ENCODE measurements at places on chromosomes 2 and 18. TPM values are rescaled to one million over a fixed set of nuclear protein-coding genes. Genes with fewer than 3 reads are reported as not detected.
A peak's percentile ranks its signal among the peaks of the same experiment; 100 is the strongest.

LOXHD1 gene
- 0.76 TPM for total RNA-seq

ERICH2 gene
- 3.3 TPM for total RNA-seq

LCT gene
- 0.09 TPM for total RNA-seq

AMER3 gene
- not detected for total RNA-seq

ABHD3 gene
- total RNA-seq: 29.0 TPM

ZSWIM2 gene
- not detected for total RNA-seq

TMEM182 gene
- 3.4 TPM for total RNA-seq

DNA sequence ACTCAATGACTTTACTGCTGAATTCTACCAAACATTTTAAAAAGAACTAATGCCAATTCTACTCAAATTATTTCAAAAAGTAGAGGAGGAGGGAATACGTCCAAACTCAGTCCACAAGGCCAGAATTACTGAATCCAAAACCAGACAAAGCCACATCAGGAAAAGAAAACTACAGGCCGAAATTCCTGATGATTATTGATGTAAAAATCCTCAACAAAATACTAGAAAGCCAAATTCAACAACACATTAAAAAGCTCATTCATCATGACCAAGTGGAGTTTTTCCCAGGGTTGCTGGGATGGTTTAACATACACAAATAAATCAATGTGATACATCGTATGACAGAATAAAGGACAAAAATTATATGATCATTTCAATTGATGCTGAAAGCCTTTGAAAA lies 103.9 kb upstream of the UBE2E3 start:
- no peaks in the 10 kb centered on the region for H3K27me3 ChIP-seq
- H3K4me1 ChIP-seq: no peaks in the 10 kb centered on the region
- DNase-seq: no peak
- no peaks in the 10 kb centered on the region for H3K36me3 ChIP-seq
- no peak overlapping the region for H3K27ac ChIP-seq
- no peak overlapping the region for H3K4me3 ChIP-seq

DNA sequence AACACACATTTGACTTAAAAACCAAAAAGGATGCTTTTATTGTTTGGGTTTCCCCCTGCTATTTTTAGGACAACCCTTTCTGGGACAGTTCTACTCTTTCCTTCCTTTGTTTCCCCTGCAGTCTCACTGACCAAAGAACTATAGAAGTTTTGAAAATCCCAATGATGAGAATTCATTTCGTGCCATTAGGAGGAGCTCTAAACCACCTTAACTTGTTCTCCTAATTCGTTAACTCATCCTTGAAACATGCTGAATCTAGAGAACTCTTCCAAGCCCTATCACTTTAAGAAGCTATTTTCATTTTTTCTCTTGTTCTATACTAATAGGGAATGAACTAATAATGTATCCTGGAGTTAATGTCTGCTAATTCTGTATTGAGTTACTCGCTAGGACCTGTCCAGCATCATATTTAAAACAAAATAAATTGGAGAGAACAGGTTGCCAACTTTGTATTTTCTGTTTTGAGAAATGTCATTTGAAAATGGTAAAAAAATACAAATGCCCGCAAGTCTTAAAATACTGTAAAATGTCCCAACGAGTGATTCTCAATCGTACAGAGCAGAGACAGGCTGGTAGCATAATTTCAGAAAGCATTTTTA lies 62.9 kb downstream of the AFTPH start:
- H3K36me3 ChIP-seq: peaks cover 57% of the 10 kb centered on the region
- H3K4me1 ChIP-seq: peaks cover 15% of the 10 kb centered on the region
- H3K27me3 ChIP-seq: no peaks in the 10 kb centered on the region
- no peak overlapping the region for H3K27ac ChIP-seq
- peak; percentile 45 for DNase-seq
- H3K4me3 ChIP-seq: no peak overlapping the region

- no peaks in the 10 kb centered on the region for H3K36me3 ChIP-seq
- no peaks in the 10 kb centered on the region for H3K4me1 ChIP-seq
- no peak overlapping the region for H3K27ac ChIP-seq
- H3K4me3 ChIP-seq: no peak overlapping the region
- no peaks in the 10 kb centered on the region for H3K27me3 ChIP-seq
These were observed 537.5 kb downstream of the MBD2 start for GRCh38 chr18:53686965-53687364.

DNA sequence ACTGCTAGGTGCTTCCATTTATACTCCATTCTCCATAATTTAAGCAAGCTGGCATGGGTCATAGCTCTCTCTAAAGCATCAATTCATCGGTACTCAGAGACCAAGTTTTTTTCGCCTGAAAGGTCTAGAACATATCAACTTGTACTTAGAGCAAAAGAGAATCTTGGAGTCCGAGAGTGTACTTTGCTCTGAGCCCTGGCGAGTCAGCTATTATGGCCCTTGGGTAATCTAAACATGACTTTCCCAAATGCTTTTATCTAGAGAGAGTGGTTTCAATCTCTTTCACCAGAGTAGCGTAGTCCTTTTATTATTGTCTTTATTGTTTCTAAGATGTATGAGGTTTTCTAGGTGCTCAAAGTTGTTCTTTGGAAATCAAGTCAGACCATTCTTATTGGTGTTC lies 34.4 kb downstream of the MAIP1 start:
- no peak overlapping the region for H3K4me3 ChIP-seq
- DNase-seq: no peak
- no peaks in the 10 kb centered on the region for H3K4me1 ChIP-seq
- H3K27ac ChIP-seq: no peak overlapping the region

DNA sequence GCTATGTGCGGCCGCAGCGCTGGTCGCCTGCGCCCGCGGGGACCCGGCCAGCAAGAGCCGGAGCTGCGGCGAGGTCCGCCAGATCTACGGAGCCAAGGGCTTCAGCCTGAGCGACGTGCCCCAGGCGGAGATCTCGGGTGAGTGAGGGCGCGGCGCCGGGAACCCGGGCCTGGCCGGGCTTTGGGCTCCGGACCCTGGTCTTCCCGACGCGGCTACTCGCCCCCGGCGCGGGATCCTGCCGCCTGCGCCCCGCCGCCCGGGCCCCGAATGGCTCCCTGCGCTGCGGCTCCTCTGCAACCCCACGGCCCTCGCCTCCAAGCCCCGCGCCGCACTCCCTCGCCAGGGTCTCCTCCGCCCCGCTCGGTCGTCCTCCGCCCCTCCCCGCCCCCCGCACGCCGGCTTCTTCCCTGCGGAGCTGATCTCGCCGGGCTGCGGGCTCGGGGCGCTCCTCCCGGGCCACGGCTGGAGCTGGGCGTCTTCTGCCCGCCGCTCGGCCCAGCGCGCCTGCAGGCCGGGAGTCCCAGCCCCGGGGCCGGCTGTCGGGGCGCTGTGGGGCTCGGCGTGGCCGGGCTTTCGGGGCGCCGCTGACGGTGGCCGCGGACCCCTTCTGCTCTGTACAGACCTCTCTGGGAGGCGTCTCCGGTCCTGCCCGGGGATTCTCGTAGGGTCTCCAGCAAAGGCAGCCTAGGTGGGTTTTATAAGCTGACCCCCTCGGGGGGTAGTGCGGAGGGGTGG lies 652 bp downstream of the GPC1 start:
- peaks cover 3% of the 10 kb centered on the region for H3K27me3 ChIP-seq
- peak overlapping the region; percentile 59 for H3K4me3 ChIP-seq
- H3K27ac ChIP-seq: peak overlapping the region; percentile 57
- DNase-seq: no peak
- H3K36me3 ChIP-seq: no peaks in the 10 kb centered on the region
- peaks cover 21% of the 10 kb centered on the region for H3K4me1 ChIP-seq

DNA sequence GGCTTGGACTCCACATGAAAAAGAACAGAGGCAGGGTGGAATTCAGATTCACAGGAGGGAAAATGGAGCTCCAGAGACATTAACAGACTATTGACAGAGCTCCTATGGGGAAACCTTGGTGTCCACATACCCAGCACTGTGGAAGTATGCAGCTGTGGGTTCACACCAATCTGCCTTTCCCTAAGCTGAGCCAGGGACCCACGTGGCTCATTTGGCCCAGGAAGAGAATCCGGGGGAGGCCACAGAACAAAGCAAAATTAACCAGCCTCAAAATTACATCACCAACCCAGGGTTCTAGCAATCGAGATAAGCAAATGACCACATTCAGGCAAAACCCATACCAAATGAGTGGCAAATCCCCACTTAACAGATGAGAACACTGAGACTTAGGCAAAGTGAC lies 105.8 kb upstream of the TWIST2 start:
- no peaks in the 10 kb centered on the region for H3K36me3 ChIP-seq
- H3K27me3 ChIP-seq: no peaks in the 10 kb centered on the region
- no peak overlapping the region for H3K27ac ChIP-seq
- no peak overlapping the region for H3K4me3 ChIP-seq

DNA sequence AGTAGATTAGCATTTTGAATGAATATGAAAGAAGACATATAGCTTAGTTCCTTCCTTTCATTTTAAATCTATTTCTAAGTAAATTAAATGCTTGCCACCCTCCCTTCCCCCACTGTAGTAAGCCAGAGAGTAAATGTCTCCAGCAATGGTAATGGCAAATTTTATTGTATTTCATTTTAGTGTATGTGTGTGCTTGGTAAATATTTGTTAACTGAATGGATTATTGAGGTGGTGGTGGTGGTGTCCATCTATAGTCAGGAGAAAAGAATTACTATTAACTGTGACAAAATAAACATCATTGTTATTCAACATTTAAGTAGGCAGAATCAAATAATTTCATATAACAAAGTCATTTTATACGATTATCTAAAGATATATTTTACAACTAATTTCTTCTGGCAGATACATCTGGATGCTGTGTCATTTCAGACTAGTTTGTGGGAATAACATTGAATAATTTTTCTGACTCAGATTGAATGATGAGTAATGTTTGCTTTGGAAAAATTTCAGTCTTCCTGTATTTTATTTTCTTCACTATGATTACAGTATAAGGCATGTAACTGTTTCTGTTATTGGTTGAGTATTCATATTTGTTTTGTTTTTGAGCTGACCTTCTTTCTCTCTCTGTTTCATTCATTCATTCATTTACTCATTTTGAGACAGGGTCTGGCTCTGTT lies 18.3 kb downstream of the ASXL3 start:
- H3K36me3 ChIP-seq: no peaks in the 10 kb centered on the region
- no peak overlapping the region for H3K27ac ChIP-seq

DNA sequence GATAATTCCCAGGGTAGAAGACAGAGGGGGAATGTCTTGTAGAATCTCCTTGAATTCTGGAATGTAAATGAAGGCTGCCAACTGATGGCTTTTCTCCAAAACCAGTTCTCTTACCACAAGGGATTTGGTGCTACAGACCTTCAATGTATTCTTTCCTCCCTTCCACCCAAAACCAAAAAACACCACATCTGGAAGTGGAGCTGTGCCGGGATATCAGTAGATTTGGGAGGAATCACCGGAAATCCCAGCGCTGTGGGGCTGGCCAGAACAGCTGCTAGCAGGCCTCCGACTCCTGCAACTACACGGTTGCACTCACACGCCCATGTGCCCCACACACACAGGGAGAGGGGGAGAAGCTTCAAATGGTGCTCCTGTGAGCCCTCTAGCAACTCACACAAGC lies 45.7 kb downstream of the RPL31 start:
- H3K4me3 ChIP-seq: no peak overlapping the region
- peaks cover 4% of the 10 kb centered on the region for H3K4me1 ChIP-seq
- no peak overlapping the region for H3K27ac ChIP-seq
- H3K36me3 ChIP-seq: no peaks in the 10 kb centered on the region
- no peak for DNase-seq
- no peaks in the 10 kb centered on the region for H3K27me3 ChIP-seq

GRCh38 chr2:210860276-210860675 lies 303.9 kb downstream of the CPS1 start:
- no peaks in the 10 kb centered on the region for H3K4me1 ChIP-seq
- no peaks in the 10 kb centered on the region for H3K36me3 ChIP-seq
- H3K27ac ChIP-seq: no peak overlapping the region
- H3K4me3 ChIP-seq: no peak overlapping the region

- DNase-seq: no peak
- H3K27ac ChIP-seq: no peak overlapping the region
- H3K4me3 ChIP-seq: no peak overlapping the region
- no peaks in the 10 kb centered on the region for H3K36me3 ChIP-seq
- H3K27me3 ChIP-seq: no peaks in the 10 kb centered on the region
These were observed 311.4 kb downstream of the CTNNA2 start for GRCh38 chr2:79824086-79824786.

- no peaks in the 10 kb centered on the region for H3K4me1 ChIP-seq
- no peak overlapping the region for H3K27ac ChIP-seq
- no peaks in the 10 kb centered on the region for H3K36me3 ChIP-seq
- DNase-seq: no peak
These were observed 207.1 kb upstream of the KYNU start for GRCh38 chr2:142670362-142670761.

DNA sequence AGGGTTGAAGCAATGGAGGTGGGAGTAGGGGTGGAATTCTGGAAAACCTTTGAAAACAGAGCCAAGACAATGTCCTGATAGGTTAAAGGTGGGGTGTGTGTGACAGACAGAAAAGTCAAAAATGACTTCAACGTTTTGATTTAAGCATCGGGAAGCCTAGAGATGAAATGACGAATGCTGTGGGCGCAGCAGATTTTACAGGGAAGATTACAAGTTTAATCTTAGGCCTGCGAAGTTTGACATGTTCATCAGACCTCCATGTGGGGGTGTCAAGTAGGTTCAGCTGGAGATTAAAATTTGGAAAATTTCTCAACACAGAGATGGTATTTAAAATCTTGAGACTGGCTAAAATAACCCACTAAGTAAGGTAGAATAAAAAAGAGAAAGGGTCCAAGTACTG lies 453.3 kb downstream of the TXNL1 start:
- H3K27me3 ChIP-seq: no peaks in the 10 kb centered on the region
- no peak for DNase-seq
- no peaks in the 10 kb centered on the region for H3K4me1 ChIP-seq
- no peaks in the 10 kb centered on the region for H3K36me3 ChIP-seq
- H3K4me3 ChIP-seq: no peak overlapping the region

- H3K4me1 ChIP-seq: peaks cover 90% of the 10 kb centered on the region
- H3K4me3 ChIP-seq: no peak overlapping the region
- DNase-seq: no peak
- H3K36me3 ChIP-seq: no peaks in the 10 kb centered on the region
- peak overlapping the region; percentile 2 for H3K27ac ChIP-seq
- no peaks in the 10 kb centered on the region for H3K27me3 ChIP-seq
These were observed 91.1 kb downstream of the RBMS1 start for GRCh38 chr2:160402501-160402900.

GRCh38 chr18:51953521-51953920 lies 386.5 kb upstream of the DCC start:
- H3K4me1 ChIP-seq: no peaks in the 10 kb centered on the region
- DNase-seq: no peak
- H3K4me3 ChIP-seq: no peak overlapping the region
- H3K36me3 ChIP-seq: no peaks in the 10 kb centered on the region
- no peak overlapping the region for H3K27ac ChIP-seq

DNA sequence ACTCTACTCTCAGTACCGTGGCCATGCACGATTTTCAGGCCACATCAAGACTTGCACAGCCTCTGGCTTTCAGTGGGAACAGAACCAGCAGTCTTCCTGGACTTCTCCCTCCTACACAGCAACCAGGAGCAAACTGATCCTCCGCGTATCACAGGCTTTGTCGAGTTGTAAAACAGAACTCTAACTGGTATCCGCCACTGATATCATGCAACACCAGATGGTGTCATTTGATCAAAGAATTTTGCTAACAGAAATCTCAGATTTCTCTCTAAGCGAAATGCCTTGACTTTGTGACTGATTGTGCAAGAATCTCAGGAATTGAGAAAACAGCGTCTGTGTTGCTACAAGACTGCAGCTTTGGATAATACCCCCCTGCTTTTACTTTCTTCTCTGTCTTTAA lies 85.7 kb downstream of the COPS8 start:
- H3K27ac ChIP-seq: no peak overlapping the region
- H3K4me3 ChIP-seq: no peak overlapping the region
- no peaks in the 10 kb centered on the region for H3K36me3 ChIP-seq
- DNase-seq: peak; percentile 93
- no peaks in the 10 kb centered on the region for H3K27me3 ChIP-seq
- H3K4me1 ChIP-seq: no peaks in the 10 kb centered on the region

GRCh38 chr2:42359965-42360483 lies 993 bp downstream of the COX7A2L start:
- H3K4me1 ChIP-seq: peaks cover 19% of the 10 kb centered on the region
- DNase-seq: no peak
- H3K4me3 ChIP-seq: peak overlapping the region; percentile 80
- peak overlapping the region; percentile 94 for H3K27ac ChIP-seq

Measured in left lung (tissue), 14 donors.